WTC11 (cell line): ENCODE measurements at places on chromosomes 2 and 18. TPM values are rescaled to one million over a fixed set of nuclear protein-coding genes. Genes with fewer than 3 reads are reported as not detected.

- DNase-seq, result no peak
These were observed 35.9 kb upstream of the HTR2B start for GRCh38 chr2:231160701-231161100.

DNA sequence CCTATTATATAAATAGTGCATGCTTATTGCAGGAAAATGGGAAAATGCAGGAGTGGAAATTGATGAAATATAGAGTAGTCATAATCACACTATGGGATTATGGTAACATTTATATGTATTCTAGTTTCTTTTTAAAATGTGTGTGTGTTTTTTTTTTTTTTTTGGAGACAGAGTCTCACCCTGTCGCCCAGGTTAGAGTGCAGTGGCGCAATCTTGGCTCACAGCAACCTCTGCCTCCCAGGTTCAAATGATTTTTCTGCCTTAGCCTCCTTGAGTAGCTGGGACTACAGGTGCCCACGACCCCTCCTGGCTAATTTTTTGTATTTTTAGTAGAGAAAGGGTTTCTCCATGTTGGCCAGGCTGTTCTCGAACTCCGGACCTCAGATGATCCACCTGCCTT lies 47.0 kb downstream of the BIRC6 start:
- DNase-seq, result no peak

The MGAT4A gene
- total RNA-seq, result 6.2 to 7.7 TPM (median 6.7 TPM) in 3 replicates

The MC2R gene
- total RNA-seq, result not detected in 3 replicates

DNA sequence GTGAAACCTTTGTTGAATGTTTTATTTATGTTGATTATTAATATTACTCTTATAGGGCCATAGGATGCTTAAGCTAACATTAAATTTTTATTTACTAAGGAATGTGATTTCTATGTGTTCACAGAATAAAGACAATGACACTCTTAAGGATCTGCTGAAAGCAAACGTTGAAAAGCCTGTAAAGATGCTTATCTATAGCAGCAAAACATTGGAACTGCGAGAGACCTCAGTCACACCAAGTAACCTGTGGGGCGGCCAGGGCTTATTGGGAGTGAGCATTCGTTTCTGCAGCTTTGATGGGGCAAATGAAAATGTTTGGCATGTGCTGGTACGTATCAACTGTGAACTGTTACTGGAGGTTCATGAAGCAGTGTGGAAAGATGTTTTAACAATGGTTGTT lies 20.4 kb downstream of the GORASP2 start:
- no peak for DNase-seq

DNA sequence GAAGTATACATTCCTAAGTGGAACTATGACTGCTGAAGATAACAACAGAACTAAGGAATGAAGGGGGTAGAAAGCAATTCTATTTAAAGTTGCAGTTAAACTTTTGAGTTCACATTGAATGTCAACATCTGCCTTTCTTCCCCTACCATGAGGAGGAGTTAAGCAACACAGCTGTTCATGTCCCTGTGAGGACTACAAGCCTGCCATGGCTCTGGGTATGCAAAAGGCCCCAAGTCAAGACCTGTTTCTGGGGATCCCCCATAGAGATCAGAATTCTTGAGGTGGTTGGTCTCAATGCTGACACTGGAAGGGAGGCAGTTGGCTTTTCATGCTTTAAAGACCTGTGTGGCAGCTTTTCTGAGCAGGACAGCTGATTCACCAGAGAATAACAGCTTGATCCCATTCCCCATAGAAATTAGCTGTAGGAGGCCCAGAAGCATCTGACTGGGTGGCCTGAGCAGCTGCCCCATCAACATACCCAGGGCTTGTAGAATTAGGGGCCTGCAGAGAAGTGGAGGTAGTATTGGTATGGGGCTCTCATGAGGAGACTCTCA lies 131.0 kb downstream of the SETBP1 start:
- no peak for DNase-seq
